ENCODE measurements at places on chromosomes 4 and X.

GRCh38 chr4:138494116-138494515 is 252.0 kb upstream of the SLC7A11 start:
- no peak for DNase-seq

- no peak for DNase-seq
These were observed 351.7 kb upstream of the NOCT start for GRCh38 chr4:138663883-138664282.

DNA sequence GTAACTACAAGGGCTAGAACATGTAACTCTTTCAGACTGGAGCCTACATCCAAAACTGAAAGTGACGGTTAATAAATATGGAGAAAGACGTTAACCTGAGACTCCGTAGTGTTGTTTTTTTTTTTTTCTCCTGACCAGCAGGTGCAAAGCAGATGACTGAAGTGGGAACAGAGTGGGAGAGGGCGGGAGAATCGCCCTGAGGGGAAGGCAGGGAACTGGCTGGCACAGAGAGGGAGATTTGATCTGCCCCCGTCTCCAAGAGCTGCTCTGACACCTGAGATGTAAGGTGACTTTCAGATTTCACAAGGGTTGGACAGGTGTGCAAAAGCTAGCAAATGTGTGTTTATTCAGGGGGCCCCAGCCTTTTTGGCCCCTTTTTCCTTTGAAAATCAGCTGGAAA is 180.2 kb downstream of the PALLD start:
- DNase-seq: no peak

GRCh38 chr4:61938250-61938846 is 738.2 kb downstream of the ADGRL3 start:
- DNase-seq: no peak

GRCh38 chr4:151921386-151921785 is 160.6 kb upstream of the GATB start:
- DNase-seq: no peak

- no peak for DNase-seq
These were observed 287.8 kb downstream of the RAPGEF2 start for GRCh38 chr4:159390648-159391047.

- DNase-seq: no peak
These were observed 159.9 kb downstream of the TRIML1 start for GRCh38 chr4:188299161-188299560.

- DNase-seq: no peak
These were observed 184.0 kb upstream of the NEIL3 start for GRCh38 chr4:177125656-177126055.

- no peak for DNase-seq
These were observed 57.5 kb downstream of the FAM13A start for GRCh38 chr4:88999392-88999930.

DNA sequence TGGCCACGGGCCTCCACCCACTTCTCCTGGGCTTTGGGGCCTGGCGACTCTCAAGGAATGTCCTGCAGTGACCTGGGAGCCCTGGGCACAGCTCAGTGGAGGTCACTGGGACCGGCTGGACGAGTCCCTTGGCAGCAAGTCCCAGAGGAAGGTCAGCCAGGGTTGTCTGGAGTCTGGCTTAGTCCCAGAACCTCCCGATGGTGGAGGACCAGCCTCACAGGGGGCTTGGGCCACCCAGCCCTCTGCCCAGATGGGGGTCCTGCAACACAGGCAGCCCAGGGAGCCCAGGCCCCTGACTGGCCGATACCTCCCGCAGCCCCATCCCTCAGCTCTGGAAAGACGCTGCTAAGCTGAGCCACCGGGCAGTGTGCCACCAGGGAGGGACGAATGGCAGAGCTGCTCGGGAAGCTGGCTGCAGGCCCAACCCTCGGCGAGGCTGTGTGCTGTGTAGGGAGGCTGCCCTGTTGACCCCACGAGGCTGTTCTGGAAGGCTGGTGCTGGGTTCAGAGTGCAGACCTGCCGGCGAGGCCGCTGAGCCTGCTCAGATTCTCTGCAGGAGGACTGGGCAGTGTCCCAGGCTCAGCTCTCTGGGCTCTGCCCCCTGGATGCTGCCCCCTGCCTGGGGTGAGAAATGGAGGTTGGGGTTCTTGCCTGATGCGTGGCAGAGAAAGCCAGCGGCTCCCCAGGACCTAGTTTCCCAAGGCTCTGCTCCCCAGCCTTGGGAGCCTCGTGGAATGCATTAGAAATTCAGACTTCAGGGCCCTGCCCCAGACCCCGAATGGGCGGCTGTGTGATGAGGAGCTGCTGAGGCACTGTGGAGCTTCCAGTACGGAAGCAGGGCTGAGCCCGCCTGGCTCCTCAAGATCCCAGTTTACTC is 61.7 kb downstream of the ADRA2C start:
- DNase-seq: peak; percentile 74

- DNase-seq: no peak
These were observed 78.0 kb downstream of the PHOX2B start for GRCh38 chr4:41670530-41670929.

GRCh38 chr4:182263562-182263961 is 20.4 kb downstream of the TENM3 start:
- DNase-seq: no peak

Measured in right forelimb (tissue), 1 donor.